Thoracic aorta (tissue), 2 donors: ENCODE measurements at places on chromosomes 13 and 19. TPM values are rescaled to one million over a fixed set of nuclear protein-coding genes. Genes with fewer than 3 reads are reported as not detected.

DNA sequence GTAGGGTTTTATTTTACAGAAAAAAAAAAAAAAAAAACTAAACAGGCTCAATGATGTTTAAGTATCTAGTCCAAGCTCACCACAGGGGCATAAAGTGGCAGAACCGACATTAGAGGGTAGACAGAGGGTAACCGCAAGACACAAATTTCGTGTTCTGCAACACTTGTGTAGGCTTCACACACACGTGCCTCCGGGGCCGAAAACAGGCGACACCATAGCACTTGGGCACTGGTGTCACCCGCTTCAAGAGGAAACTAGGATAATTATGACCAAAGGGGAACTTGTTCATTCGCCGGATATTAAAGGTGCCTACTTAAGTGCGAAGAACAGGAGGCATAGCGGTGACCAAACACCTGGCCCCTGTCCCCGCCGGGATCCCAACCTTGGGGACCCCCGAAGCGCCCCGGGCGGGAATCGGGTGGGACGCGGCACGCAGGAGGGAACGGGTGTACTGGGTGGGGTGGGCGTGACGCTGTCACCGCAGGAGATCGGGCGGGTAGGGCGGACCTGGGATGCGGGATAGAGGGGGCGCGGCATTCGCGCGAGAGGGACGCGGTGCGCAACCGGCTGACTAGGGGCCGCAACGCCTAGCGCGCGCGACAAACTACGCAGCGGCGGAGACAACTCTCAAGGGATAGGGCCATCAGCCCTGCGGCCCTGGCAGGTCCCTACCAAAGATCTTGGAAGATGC lies 558 bp downstream of the MZT1 start:
- DNase-seq, result peak; percentile 4

- no peak for DNase-seq
These were observed 29.6 kb downstream of the PPP5C start for GRCh38 chr19:46376241-46377153.

GRCh38 chr13:78868991-78869390 lies 210.0 kb upstream of the OBI1 start:
- DNase-seq, result no peak

DNA sequence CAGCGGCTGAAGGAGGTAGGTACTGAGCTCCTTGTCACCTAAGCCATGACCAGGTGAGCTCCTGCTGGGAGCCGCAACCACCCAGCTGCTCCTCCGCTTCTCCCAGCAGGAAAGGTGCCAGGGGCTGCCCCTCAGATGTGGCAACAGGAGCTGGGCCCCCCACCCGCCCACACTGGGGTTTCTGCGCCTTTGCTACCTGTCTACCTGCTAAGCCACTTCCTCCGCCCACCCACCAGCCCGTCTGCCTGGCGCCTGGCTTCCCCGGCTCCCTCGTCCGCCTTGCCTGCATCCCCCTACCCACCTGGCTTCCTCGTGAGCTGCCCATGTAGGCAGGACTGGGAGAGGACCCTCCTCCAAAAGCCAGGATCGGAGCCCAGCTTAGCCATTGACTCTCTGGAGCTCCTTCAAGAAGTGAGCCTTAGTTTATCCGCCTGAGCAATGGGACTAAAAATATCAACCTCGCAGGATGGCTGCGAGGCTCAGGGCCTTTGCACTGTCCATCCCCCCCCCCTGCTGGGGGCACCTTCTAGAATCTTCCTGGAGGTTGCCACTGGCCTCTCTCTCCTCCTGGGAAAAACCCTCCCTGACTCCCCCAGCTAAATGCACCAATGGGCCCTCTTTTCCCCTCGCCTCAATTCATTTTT lies 55.8 kb upstream of the KLF2 start:
- DNase-seq, result no peak

SHANK1 gene
- 0.28 TPM for total RNA-seq

C1QTNF9B gene
- not detected for total RNA-seq
